ENCODE measurements at places on chromosomes 6 and 20.
A peak's percentile ranks its signal among the peaks of the same experiment; 100 is the strongest.

GRCh38 chr6:46927066-46927465 is 5.3 kb upstream of the ADGRF5 start:
- DNase-seq, result no peak

- DNase-seq, result peak; percentile 19
Observed at GRCh38 chr6:48194596-48195295, 83.7 kb upstream of the PTCHD4 start.

- no peak for DNase-seq
Observed at GRCh38 chr6:72890671-72891070, 268.8 kb downstream of the KCNQ5 start.

- no peak for DNase-seq
Observed at GRCh38 chr6:84825461-84825860, 61.1 kb upstream of the TBX18 start.

DNA sequence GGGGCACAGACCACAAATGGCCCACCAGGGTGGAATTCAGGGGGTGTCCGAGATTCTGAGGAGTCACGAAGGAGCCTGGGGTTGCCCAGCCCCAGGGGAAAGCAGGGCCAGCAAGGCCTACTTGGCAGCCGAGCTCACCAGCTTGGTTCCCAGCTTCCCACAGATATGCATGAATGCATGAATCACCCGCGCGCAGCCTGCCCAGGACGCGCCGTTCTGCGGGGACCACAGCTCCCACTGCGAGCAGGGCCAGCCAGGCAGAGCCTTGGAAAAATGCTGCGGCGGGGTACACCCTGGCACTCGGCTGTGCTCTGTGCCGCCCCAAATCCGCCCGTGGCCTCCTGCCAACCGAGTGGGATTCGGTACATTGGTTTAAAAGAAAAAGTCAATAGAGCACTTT is 211.0 kb downstream of the NFATC2 start:
- DNase-seq, result no peak

GRCh38 chr6:34745277-34746103 is 11.8 kb upstream of the SNRPC start:
- no peak for DNase-seq

GRCh38 chr6:100891079-100891478 is 9.9 kb upstream of the ASCC3 start:
- no peak for DNase-seq

DNA sequence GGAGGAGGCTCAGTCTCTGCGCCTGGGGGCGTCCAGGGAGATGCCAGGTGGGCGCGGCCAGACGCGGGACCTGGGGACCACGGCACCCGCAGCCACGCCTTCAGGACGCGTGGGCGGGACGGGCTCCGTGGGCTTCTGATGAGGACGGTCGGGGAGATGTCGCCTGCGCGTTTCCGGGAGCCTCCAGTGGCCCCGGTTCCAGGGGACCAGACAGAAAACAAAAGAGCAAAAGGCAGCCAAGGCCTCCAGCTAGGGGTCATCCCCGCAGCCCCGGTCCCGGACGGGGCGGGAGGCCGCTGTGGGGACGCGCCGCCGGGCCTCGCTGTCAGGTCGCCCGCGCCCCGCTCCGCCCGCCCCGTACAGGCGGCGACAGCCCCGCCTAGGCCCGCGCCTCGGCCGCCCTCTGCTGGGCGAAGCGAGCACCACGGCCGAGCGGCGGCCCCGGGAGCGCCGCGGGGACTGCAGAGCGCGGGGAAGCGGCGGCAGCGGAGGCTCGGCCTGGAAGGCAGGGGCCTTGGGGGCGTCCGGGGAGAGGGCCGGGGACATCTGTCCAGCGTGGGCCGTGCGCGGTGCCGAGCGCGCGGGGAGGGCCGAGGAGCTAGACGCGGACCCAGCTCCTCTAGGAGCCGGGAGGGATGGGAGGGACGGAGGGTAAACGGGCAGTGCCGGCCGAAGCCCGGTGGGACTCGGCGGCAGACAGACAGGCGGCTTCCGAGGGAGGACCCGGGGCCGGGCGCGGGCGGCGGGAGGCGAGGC is 48.7 kb downstream of the TMEM242 start:
- DNase-seq, result peak; percentile 84

GRCh38 chr6:30752157-30752927 is 8.0 kb upstream of the IER3 start:
- peak; percentile 49 for DNase-seq

DNA sequence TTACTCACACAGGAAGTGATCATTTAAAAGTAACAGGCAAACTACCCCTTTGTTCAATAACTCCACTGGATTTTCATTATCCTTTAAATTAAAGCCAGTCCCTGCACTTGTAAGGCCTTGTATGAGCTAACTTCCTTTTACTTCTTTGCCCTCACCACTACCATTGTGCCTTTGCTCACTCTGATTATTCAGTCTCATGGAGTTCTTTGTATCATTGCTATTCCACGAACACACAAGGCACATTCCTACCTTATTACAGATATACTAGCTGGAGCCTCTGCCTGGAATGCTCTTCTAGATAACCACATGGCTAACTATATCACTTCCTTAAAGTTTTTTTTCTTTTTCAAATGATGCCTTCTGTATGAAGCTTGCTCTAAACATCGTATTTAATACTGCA is 748.6 kb upstream of the HS3ST5 start:
- DNase-seq, result no peak

GRCh38 chr20:3209946-3210317 is 634 bp downstream of the ITPA start:
- peak; percentile 23 for DNase-seq

GRCh38 chr6:137737836-137738596 is 129.0 kb upstream of the TNFAIP3 start:
- DNase-seq, result no peak

DNA sequence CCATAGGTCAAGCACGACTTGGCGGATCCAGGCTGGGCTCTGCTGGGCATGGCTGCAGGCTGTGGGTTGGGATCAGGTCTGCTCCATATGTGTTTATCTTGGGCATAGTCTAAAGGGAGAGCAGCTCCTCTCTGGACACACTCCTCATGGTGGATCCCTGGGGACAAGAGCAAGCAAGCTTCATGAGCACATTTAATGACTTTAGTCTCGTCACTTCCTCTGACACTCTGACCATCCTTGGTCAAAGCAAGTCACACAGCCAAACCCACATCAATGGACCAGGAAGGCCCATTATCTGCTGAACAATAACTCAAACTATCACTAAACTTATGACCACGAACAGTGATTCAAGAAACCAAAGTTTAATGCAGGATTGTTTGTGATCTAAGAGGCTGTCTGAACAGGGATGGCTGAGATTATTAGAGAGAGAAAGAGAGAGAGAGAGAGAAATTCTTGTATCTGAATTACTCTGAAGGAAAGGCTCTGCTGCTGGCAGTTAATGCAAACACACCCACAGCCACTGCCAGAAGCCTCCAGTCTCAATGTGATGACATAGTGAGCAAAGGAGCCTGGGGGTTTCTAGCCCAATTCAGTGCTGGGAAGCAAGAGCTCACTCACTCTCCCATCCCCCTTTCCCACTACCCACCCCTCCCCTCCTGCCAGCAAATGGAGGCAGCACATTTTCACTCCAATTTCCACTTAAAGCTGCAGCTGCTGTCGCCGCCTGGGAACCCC is 490.2 kb upstream of the SULF2 start:
- DNase-seq, result no peak

DNA sequence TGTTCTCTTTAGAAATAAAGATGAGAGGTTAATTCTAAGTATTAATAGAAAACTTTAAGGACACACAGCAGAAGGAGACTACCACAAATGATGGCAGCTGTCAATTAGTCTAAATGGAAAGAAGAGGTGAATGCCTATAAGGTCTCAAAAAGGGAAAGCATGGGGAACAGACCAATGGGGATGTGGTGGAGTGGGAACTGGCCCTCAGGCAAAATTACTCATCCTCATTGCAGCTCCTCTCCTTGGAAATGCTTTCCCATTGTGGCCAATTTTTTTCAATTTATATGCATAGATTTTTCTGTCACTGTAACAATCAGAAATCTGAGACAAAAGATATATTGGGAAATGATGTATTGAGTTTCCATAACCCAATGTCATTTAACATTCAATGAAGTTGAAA is 222.9 kb upstream of the DEFB112 start:
- DNase-seq, result no peak

- no peak for DNase-seq
Observed at GRCh38 chr20:17542993-17543412, 11.8 kb upstream of the BFSP1 start.

GRCh38 chr6:5749651-5750215 is 257.0 kb downstream of the NRN1 start:
- DNase-seq, result no peak

DNA sequence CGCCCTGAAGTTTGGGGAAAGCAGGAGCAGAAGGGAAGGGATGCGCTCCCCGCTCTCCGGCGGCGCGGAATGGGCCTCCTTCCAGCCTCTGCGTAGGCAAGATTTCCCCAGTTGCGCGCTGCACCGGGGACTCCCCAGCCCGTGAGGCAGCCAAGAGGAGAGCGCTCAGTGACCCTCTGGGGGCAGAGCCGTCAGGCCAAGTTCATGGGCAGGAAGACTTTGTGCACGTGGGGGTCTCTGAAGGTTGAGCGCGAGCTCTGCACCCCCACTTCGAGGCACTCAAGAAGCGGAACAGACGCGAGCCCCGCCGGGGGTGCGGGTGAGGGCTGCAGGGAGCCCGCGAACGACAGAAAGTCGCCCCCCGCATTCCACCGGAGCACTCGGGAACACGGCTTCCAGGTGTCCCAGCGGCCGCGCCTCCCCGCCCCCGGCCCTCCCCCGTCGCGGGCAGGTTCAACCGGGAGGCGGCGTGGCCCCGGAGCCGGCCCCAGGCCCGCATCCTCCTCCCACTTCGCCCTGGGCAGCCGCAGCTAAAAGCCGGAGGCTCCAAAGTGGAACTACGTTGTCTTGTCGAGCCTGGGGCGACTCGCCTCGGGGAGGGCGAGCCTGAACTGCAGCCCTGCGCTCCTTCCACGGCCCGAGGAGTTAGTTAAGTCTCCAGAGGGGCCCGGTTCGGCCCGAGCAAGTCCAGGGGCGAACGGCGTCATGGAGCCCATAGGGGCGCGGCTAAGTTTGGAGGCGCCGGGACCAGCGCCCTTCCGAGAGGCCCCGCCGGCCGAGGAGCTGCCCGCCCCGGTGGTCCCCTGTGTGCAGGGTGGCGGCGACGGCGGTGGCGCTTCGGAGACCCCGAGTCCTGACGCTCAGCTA is at the start of gene PPP1R3G:
Gene PPP1R3G (plus strand): TSS at position 561 of the 867 bp plus-strand sequence. CDS start 145 bp downstream, at position 706.
- peak; percentile 47 for DNase-seq

DNA sequence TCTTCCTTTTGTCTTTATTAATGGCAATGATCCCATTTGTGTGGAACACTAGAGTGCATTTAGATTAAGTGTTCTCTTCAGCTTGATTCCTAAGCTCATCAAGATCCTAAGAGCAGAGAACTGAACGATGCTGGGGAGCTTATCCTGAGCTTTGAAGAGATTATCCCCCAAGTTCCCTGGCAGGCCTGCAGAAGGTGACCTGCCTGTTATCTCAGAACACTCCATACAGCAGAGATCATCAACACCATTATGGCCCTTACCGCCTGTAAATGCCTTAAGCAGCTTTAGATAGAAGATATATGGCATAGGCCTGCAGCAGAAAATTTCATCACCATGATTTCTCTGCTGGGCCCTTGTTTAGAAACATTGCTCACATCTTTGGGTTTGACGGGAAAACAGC is 779.9 kb upstream of the MAP3K7 start:
- DNase-seq, result no peak

- DNase-seq, result no peak
Observed at GRCh38 chr6:161169035-161169434, 104.8 kb downstream of the AGPAT4 start.

DNA sequence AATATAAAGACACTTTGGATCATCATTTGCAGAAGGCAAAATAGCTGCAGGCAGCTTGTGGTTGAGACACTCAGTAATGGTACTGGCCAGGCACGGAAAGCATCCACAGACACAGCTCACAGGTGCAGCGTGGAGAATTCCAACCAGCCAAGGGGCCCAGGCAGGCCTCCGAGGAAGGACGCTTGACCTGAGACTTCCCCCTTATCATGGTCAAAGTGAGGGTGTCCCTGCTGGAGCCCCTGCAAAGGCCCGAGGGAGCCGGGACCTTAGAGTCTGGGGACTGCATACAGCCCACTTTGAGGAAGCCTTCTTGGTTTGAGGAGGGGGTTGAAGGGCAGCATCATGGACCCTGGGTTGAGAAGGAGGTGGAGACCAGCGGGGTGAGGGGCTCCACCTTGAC is 15.1 kb upstream of the MYT1 start:
- DNase-seq, result no peak

GRCh38 chr20:19308146-19308545 is 95.7 kb downstream of the SLC24A3 start:
- no peak for DNase-seq

- peak; percentile 74 for DNase-seq
Observed at GRCh38 chr20:47758517-47759450, 26.5 kb downstream of the SULF2 start.

DNA sequence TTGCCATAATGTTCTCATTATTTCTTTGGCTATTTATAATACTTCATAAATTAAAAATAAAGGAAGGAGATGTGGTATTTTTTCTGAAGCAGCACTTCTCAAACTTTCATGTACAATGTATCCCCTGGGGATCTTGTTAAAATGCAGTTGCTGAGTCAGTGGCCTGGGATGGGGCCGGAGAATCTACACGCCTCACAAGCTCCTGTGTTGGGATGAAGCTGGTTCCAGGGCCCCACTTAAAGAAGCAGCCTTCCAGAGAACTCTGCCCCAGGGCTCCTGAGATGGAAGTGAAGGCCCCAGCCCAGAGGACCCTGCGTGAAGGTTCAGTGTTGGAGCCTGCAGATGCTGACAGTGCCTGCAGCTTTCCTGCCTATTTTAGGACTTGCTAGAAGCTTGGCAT is 40.1 kb upstream of the SLC23A2 start:
- DNase-seq, result no peak

- no peak for DNase-seq
Observed at GRCh38 chr20:6566821-6567220, 200.7 kb upstream of the BMP2 start.

- DNase-seq, result no peak
Observed at GRCh38 chr6:135129136-135129856, 51.8 kb upstream of the MYB start.

GRCh38 chr20:2253256-2253655 is 42.5 kb upstream of the TGM3 start:
- DNase-seq, result no peak

- no peak for DNase-seq
Observed at GRCh38 chr6:109984410-109984809, 6.3 kb downstream of the GPR6 start.

GRCh38 chr6:3227363-3228045 is at the start of gene TUBB2B:
TSS of gene TUBB2B (minus strand) at chr6:3227653. CDS start at chr6:3227543, 110 bp downstream.
- DNase-seq, result peak; percentile 93

Data from RPMI8226 (cell line).